ENCODE measurements at places on chromosomes 7 and 10. TPM values are rescaled to one million over a fixed set of nuclear protein-coding genes. Genes with fewer than 3 reads are reported as not detected.

Gene PAX2
- total RNA-seq: not detected

Gene GRB10
- total RNA-seq: 51.8 TPM

Gene LRGUK
- total RNA-seq: 0.24 TPM

Gene FAM200A
- total RNA-seq: 4.9 TPM

Gene KCP
- total RNA-seq: 0.35 TPM

Gene CTBP2
- 35.9 TPM for total RNA-seq

Gene WNT16
- total RNA-seq: 0.11 TPM

Gene LMOD2
- total RNA-seq: 1,161 TPM
